AG09309 (cell line): ENCODE measurements at places on chromosomes 13 and 19.

DNA sequence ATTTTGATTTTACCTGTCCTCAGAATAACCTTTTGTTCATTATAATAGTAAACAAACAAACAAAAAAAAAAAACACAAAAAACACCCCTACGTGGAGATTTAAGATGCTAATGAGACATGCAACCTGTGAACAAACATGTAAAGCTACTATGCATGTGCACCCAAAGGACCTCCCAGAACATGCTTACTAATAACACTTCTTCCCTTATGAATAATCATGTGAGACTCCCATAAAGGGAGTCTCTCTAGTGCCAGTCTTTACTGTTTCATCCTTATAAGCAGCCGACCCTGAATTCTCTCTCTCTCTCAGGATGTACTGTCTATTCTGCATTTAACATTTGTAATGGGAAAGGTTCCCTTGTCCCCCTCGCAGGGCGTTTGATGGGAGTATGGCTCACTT is 1051.1 kb downstream of the PCDH17 start:
- DNase-seq: no peak

DNA sequence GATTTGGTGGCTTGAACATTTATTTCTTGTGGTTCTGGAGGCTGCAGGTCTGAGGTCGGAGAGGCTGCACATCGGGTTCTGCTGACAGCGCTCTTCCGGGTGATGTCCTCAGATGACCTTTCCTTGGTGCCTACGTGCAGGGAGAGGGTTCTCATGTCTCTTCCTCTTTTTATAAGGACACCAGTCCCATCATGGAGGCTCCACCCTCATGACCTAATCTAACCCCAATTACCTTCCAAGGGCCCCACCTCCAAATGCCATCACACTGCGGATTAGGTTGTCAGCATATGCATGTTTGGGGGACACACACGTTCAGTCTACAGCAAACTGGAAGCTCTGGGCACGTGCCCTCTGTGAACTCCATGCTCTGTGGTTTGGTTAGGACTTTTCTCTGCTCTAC is 338.6 kb downstream of the FGF9 start:
- DNase-seq: no peak

- DNase-seq: no peak
Measured at GRCh38 chr13:114077099-114077932, 55.1 kb downstream of the RASA3 start.

DNA sequence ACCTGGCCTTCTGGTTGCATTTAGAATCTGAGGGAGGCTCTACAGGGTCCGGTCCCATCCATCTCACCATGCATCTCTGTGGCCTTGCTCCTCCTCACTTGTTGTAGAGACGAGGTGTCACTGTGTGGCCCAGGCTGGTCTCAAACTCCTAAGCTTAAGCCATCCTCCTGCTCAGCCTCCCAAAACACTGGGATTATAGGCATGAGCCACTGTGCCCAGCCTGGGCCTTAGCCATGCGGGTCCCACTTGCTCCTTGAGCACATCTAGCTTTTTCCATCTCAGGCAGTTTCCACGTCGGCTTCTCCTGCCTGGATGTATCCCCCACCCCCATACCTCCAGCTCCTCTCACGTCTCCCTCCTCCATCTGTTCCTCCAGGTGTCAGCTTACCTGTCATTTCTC is 9.8 kb downstream of the ELSPBP1 start:
- no peak for DNase-seq

DNA sequence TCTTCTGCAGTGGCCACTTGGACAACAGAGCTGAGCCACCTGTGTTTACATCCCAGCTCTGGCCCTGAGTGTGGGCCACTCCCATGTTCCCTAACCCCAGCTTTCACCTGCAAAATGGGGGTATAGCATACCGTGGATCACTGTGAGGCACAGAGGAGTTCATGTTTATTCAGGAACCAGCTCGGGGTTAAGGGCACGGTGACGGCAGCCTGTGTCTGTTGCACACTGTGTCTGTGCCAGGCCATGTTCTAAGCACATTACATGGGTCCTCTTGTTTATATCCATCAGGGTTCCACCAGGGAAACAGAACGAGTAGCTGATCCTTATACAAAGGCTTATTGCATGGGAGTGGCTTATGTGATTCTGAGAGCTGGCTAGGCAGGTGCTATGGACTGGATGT is 14.0 kb upstream of the IGLON5 start:
- no peak for DNase-seq

DNA sequence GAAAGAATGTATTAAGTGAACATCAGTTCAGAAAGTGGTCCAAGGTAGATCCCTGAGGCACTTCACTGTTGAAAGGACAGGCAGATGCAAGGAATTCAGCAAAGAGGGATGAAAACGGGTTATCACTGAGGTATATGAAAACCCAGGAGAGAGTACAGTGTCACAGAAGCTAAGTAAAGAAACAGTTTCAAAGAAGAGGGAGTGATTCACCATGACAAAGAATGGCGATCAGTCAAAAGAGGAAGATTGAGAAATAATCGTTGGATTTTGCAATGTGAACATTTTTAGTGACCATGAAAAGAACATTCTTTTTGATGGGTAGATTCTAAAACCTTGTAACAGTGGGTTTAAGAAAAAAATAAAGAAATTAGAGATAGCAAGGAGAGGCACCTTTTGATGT is 99.3 kb downstream of the EPSTI1 start:
- DNase-seq: peak; percentile 10

DNA sequence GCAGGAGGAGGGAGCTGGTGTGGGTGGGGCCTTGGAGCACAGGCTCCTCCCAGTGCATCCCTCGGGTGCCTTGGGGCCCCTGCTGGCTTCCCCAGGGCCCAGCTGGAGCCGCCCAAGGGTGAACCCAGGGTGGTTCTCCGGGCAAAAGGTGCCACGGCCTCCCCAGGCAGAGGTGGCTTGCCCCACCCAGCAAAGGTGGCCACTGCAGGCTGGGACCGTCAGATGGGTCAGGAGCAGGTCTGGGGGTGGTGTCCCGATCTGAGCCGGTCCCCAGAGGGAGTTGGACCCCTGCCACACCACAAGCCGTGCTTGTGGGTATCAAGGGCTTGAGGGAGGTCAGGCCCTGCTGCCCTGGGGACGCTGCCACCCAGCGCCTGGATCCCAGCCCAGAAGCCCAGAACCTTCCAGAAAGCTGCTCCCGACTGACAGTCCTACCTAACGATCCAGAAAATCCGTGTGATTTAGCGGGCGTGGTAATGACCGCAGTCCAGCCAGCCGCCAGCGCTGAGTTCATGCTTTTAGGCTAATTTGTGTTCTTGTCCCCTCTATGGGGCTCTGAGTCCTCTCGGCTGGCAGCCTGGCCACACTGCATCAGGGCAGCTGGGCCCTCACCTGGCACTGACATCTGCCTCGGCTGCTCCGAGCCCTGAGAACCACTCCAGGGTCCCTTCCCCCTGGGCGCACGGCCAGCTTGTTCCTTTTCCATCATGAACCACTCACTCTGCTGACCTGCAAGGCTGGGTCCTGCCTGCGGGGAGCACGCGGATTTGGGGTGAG is 5.0 kb upstream of the GRIN3B start:
- no peak for DNase-seq

DNA sequence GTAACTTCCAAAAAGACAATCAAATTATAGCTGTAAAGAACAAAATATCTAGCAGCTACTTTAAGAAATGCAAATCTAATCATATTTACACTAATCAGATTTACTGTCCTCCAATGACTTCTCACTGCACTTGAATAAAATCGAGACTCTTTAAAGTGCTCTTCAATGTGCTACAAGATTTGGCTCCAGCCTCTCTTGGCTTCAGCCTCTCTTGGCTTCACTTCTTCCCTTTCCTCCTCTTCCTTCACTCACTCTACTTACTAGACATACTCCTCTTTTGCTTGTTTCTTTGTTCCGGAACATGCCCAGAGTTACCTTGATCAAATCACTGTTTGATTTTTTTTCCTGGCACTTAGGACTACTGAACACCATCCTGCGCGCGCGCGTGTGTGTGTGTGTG is 495.4 kb downstream of the LMO7 start:
- DNase-seq: no peak

- DNase-seq: no peak
Measured at GRCh38 chr13:113672002-113672651, 5.1 kb downstream of the GRK1 start.

GRCh38 chr19:18109733-18110608 is 12.4 kb downstream of the MAST3 start:
- DNase-seq: no peak

DNA sequence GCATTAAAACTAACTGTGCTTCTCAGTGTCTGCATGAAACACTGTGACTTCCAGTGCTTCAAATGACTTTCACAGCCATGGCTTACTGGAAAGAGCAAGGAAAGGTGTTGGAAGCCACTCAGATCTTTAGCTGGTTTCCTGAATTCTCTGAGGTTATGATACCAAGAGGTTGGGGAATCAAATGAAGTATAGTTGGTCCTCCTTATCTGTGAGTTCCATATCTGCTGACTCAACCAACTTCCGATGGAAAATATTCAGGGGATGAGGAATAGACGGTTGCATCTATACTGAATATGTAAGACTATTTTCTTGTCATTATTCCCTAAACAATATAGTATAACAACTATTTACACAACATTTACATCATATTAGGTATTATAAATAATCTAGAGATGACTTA is 32.4 kb downstream of the EPSTI1 start:
- DNase-seq: no peak

- DNase-seq: no peak
Measured at GRCh38 chr19:43300876-43301765, 31.8 kb upstream of the PSG9 start.

GRCh38 chr13:112569821-112570220 is 18.1 kb downstream of the TUBGCP3 start:
- no peak for DNase-seq

DNA sequence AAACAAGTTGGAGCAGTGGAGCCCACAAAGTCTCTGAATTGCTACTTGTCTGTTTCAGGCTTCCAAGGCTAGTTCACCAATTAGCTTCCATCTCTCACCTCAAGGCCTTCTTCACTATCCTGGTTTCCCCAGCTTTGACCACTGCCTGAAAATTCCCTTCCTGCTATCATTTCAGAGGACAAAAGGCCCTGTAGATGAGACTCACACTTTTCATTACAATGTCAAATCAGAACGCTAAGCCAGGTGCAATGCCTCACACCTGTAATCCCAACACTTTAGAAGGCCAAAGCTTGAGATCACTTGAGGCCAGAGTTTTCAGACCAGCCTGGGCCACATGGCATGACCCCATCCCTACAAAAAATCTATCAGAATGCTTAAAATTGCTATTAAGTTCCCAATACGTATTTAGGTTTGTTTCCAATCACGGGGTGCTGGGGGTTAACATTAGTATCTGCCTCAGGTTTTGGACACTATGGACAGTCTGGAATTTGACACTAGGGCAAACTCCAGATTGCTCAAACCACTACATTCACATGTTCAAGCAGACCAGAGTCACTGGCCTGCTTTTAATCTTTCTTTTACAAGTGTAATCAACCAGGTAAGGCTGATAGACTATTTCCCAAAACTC is 5.5 kb downstream of the TPT1 start:
- no peak for DNase-seq

GRCh38 chr19:47146920-47147319 is 16.3 kb downstream of the SAE1 start:
- DNase-seq: no peak

- no peak for DNase-seq
Measured at GRCh38 chr19:40907968-40908735, 26.1 kb upstream of the CYP2A7 start.

DNA sequence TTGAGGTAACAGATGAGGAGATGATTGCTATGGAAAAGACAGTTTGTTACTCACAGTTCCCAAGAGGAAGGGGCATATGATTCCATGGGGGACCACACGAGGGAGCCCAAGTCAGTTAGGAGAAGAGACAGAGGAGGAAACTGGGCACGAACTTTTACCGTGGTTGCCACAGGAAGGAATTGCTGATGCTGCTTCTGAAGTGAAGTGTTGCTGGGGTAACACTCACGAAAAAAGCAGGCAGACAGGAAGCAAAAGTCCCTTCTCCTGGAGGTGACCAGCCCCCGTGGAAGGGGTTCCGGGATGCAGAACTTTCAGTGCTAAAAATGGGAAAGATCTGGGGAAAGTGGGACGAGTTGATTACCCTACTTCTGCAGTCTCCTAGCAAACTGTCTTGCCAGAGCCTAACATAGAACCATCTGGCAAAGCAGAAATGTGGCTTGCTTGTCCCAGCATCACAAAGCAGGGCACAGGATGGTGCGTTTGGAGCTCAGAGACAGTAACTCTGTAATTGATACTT is 35.4 kb upstream of the MAP3K10 start:
- no peak for DNase-seq

DNA sequence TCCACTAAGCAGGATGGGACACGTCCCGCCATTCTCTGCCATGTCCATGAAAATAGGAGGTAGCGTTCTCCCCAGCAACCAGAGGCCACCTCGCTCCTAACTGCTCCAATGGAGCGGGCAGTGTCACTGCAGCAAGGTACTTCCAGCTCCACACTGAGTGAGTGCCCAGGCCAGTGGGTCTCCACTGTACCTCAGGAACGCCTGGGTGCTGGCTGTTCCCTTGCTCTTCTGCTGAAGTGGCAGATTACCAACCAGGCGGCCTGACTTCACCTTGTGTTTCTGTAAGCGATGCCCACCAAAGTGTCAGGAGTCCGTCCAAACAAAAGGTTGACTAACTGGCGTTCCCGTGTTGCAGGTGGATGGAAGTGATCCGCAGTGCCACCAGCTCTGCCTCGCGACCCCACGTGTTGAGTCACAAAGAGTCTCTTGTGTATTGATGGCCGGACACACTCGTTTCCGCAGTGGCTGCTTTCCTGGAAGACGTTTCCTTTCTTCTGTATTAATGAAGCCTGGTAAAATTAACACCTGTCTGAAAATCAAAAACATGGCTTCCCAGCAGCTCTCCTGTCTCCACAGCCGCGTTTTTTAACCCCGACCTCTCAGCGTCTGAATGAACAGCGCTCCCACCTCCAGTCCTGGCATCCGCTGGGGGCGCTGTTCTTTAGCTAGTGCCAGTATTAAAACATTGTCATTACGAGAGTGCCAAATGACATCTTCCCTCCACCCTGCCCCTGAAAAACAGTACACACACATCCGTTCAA is 128.8 kb downstream of the STK24 start:
- no peak for DNase-seq

- DNase-seq: no peak
Measured at GRCh38 chr13:40146611-40147117, 491.2 kb downstream of the COG6 start.

GRCh38 chr19:38727868-38728660 is 16.2 kb downstream of the CAPN12 start:
- no peak for DNase-seq

DNA sequence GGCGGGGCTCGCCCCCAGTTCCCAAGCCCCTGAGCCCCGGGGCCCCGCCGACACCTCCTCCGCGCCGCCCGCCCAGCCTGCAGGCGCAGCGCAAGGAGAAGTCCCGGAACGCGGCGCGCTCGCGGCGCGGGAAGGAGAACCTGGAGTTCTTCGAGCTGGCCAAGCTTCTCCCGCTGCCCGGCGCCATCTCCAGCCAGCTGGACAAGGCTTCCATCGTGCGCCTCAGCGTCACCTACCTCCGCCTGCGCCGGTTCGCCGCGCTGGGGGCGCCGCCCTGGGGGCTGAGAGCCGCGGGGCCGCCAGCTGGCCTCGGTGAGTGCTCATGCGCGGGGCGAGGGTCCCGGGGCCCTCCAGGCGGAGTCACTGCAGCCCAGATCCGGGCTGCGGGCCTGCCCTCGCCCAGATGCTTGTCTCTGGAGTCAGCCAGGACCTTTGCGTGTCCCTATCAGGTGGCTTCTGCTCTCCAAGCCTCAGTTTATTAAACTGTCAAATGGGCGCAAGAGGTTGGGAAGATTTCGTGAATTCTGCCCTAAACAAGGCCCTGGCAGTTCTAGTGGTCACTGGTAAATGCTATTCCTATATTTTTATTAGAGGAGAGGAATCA is 2.0 kb downstream of the NPAS1 start:
- no peak for DNase-seq
